Hepatocyte (in vitro differentiated cells): ENCODE measurements at places on chromosomes 3 and 15. TPM values are rescaled to one million over a fixed set of nuclear protein-coding genes. Genes with fewer than 3 reads are reported as not detected.

GRCh38 chr3:40229963-40230362 is 79.5 kb upstream of the EIF1B start:
- DNase-seq = no peak

- peak; percentile 88 for DNase-seq
Measured at GRCh38 chr15:63487076-63487757, 17.2 kb upstream of the USP3 start.

GATM gene
- polyA plus RNA-seq = 64.3 and 87.6 TPM in 2 replicates

- DNase-seq = no peak
Measured at GRCh38 chr3:176075491-176075890, 1121.8 kb downstream of the TBL1XR1 start.

DNA sequence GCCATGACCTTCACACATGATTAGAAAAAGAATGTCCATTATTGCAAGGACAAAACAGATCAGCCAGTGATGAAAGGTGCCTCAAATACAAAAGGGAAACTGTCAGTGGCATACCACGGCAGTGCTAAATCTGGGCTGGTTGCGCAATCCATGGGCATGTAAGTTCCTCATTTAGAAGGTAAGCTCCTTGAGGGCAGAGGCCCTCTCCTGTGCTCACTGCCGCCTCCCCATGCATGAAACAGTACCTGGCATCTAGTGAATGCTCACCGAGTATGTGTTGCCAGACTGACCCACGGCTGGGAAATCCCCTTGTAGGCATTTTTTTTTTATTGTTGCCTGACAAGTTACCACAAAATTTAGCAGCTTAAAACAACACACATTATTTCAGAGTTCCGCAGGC is 312.1 kb upstream of the CHRM5 start:
- no peak for DNase-seq

ACAA1 gene
- polyA plus RNA-seq = 213 and 250 TPM in 2 replicates
